ENCODE measurements at places on chromosomes 2 and 18. TPM values are rescaled to one million over a fixed set of nuclear protein-coding genes. Genes with fewer than 3 reads are reported as not detected.

DNA sequence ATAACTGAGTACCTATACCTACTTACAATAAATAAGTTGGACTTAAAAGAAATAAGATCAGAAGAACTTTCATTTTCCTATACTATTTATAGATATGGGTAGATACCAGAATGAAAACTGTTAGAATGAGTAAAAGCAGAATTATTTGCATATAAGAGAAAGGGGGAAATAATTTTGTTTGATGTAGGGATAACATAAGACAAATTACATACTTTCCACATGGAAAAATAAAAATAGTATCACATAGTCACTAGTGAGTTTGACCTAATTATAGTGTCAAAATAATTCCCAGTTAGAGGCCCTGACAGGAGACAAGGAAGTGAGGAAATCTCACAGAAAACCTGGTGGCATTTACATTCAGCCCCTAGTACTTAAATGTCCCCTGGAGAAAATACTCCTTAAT lies 28.6 kb downstream of the KCMF1 start:
- DNase-seq, result no peak

DNA sequence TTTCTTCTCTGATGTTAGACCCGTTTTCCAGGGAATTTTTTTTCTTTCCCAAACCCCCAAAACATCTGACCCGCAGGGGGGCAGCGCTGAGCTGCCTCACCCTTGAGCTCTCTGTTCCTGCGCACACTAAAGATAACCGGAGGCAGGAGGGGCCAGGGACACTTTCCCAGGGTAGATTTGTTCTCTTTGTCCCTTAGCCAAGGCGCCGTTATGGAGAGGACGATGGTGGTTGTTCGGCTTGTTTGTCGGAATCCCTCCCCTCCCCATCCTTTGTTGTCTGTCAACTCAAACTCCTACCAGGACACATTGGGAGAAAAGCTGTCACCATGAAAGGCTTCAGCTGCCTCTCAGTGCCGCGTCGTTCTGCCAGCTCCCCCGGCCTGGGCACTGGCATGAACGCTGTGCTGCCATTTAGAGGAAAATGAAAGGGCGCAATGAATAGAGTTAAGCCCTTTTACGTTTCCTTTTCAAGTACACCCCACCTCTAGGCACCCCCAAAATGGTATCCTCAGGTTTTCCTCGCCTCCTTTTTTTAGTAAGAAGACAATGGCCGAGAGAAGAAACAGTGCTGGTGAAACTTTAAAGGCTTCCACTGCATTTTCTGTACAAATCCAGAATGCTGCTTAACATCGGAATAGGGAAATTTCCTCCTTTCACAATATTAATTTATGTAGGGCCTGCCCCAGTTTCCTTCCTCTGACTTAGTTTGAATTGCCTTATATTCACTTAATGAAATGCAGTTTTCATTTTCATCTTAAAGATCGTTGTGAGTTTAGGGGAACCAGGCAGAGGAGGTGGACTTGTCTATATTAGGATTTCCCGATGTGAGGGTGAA lies 62.1 kb downstream of the RND3 start:
- DNase-seq, result peak; percentile 55

DNA sequence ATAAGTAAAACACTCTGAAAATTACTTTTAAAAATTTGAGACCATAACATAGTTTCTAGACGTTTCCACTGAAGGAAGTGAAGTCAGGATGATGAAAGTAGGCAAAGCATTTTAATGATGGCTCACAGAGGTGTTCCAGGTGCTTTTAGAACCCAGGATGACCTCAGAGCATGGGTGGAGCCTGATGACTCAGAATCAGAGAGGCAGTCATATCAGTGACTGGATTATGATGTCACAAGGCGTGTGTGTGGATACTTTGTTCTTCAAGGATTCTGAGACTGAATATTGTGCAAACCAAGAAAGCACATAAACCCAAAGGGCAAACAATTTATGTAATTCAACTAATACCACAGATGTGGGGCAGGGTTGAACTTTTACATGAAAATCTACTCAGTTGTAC lies 208.0 kb upstream of the FBXO11 start:
- DNase-seq, result no peak

- no peak for DNase-seq
These were observed 209.1 kb upstream of the ID2 start for GRCh38 chr2:8472545-8473323.

DNA sequence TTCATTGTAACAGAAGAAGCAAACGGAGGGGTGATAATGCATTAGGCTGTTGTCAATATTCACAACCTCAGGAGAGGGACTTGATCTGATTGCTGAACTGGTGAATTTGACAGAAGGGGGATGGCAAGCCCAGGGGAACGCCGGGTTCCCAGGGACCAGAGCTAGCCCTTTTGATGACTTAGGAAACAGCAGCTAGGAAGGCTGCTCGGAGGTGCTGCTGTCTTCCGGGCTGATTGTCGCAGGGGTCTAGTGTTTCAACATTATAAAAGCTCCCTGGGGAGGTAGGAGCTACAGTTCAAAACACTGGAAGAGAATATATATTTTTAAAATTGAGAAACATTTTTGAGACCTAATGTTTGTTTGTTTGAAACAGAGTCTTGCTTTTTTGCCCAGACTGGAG lies 47.3 kb downstream of the CD8B2 start:
- no peak for DNase-seq

Gene YPEL5
- 83.0 TPM for total RNA-seq

Gene CCDC85A
- total RNA-seq, result 1.4 TPM

Gene COL6A3
- total RNA-seq, result 1.8 TPM
